ENCODE measurements at places on chromosomes 11 and 22. TPM values are rescaled to one million over a fixed set of nuclear protein-coding genes. Genes with fewer than 3 reads are reported as not detected.
A peak's percentile ranks its signal among the peaks of the same experiment; 100 is the strongest.

CYB561A3 gene
- polyA plus RNA-seq = 20.2 TPM

CCDC179 gene
- polyA plus RNA-seq = not detected

- DNase-seq = peak; percentile 42
Measured at GRCh38 chr22:48842976-48843375, 984.7 kb downstream of the BRD1 start.

C11orf52 gene
- polyA plus RNA-seq = 5.6 TPM

OR5B12 gene
- polyA plus RNA-seq = not detected

DNA sequence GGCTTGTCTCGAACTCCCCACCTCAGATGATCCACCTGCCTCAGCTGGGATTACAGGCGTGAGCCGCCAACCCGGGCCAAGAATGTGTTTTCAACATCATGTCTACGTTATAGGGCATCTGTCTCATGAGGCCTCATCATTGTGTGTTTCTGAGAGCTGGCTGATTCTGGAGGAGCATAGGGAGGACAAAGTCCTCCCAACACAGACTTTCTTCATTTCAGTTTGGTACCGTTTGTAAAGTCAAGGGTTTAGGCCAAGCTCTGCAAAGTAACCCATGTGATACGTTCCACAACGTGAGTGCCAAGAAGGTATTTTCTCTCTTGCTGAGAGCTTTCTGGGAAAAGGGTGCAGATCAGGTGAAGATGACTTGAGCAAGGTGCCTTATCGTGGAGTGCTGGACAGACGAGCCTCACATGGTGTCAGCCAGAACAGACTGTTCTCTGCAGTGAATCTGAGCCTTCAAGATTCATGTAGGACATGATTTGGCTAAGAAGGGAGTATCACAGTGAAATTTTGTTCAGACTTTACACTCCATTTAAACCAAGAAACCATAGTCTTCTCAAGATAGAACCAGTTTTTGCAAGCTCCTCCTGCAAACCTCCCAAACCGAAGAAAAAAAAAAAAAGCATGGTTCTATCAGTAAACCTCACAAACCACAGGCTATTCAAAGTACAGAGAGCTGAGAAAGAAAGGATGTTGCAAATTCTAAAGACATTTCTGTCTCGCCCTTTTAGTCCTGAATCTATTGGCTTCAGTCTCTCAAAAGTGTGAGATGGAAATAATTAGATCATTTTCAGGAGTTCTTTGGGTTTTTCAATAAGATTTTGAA is 71.7 kb downstream of the DBX1 start:
- no peak for DNase-seq

DNA sequence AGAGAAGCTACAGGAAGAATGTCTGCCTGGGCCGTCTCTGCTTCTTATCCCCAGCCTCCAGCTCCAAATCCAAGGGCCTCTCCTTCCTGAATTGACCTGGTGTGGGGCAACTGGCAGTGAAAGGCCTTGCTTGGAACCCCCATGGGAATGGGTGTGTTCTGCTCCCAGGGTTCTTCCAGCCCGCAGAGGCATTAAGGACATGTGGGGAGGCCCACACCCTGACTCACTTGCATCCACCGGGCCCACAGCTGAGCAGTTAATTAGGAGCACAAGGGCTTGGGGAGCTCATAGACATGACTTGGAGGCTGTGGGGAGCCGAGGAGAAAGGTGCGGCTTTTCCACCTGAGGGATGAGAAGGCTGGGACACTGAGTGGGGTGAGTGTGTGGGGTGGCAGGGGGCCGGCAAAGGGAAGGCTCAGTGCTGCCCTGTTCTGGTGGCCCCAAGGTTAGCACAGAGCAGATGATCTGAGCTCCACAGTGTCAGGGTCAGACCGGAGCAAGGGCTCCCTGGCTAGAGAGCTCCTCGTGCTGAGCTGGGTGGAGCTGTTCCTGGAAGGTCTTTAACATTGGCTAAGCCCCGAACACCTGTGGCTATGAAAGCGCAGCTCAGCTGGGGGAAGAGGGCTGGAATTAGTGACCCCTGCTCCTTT is 64.5 kb upstream of the NECTIN1 start:
- no peak for DNase-seq

GRCh38 chr11:19980957-19981669 is 179.2 kb downstream of the DBX1 start:
- DNase-seq = no peak

POTEH gene
- polyA plus RNA-seq = not detected

DNA sequence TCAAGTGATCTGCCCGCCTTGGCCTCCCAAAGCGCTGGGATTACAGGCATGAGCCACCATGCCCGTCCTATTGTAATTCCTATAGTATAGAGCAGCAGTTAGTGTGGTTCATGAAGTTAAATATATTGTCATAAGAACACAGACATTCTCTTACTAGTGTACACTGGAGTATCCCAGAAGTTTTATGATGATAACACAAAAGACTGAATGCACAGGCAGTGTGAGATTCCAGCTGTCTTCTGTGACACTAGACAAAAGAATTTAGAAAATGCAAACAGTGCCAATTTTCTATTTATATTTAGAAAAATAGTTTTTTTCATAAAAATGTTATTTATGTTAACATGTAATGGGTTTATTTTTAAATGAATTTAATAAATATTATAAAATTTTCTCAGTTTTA is 39.4 kb upstream of the RBX1 start:
- DNase-seq = no peak

All from aorta (tissue), 5 donors.